ENCODE measurements at places on chromosomes 3 and 15. TPM values are rescaled to one million over a fixed set of nuclear protein-coding genes. Genes with fewer than 3 reads are reported as not detected.
A peak's percentile ranks its signal among the peaks of the same experiment; 100 is the strongest.

GRCh38 chr3:105513886-105514285 is 147.2 kb downstream of the ALCAM start:
- no peak for DNase-seq

DNA sequence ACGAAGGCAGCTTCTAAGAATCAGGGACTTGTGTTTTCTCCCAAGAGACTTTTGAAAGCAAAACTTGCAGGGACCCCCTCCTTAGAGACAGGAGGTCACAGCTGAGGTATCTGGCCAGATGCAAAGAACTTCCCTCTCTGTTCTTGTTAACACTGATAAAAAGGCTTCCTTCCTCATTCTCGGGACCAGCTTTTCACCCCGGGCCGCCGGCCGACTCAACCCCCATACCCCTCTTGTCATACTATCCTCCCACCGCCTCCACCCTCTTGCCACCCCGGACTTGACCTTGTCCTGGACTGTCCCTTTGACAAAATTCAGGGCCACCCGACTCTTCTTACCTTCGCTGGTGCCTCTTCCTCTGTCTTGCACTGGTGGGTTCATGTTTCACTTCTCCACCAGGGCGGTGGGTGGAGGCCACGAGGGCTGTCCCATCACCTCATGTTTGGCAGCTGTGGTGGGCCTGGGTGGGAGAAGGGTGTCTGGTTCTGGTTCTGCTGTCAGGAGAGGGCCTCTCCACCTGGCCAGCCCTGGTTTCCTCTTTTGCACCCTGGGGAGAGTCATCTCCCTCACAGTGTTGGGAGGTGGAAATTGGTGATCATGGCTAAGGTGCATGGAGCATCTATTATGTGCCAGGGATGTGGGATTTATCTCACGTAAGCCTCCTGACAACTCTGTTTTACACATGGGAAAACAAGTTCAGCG is 32.5 kb downstream of the BHLHE40 start:
- DNase-seq: no peak

GRCh38 chr3:171374661-171375285 is 85.4 kb downstream of the TNIK start:
- DNase-seq: no peak

DNA sequence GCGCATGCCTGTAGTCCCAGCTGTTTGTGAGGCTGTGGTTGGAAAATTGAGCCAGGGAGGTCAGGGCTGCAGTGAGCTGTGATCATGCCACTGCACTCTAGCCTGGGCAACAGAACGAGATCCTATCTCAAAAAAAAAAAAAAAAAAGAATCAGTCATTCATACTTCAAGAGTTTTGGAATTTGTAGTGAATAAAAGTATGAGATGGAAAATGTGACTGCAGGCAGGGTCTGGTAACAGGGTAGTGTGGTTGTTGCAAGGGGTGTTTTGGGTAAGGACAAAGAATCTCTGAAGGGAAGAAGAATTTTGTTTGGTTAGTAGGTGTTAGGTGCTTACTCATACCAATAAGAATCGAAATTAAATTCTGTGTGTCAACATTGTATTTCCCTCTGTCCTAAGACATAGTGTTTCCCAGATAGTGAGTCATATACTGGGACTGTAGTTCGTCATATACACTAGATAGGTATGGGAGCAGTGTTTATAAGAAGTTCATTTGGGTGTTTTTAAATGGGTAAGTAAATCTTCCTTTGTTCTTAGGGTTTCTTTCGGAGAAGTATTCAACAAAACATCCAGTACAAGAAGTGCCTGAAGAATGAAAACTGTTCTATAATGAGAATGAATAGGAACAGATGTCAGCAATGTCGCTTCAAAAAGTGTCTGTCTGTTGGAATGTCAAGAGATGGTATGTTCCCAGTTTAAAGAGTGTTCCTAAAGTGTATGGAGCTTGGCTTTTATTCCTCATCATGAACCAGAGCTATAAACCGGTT is 14.2 kb downstream of the NR1D2 start:
- no peak for DNase-seq

ROPN1 gene
- 0.12 TPM for polyA plus RNA-seq

DNA sequence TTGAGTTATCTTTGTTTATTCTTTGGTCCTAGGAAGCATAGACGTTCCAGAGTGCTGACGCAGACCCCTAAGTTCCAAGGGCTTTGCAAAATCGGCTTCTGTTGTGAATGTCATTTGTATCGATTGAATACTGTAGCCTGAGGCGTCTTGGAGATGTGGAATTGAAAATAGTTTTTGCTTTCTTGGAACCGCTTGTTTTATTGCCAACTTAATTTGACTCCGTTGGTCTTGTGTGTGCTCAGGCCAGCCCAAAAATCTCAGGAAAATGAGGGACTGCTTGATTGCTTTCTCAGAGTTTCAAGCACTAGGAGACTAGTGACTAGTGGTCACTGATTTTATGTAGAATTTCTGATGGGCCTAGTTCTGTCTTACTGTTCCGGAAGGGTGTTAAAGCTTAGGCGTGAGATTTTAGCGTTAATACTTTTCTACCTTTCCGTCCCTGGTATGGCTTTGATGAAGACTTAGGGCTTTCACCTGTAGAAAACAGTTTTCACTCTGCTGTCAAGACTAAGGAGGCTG is 263 bp upstream of the UTS2B start:
- peak; percentile 78 for DNase-seq

CPA3 gene
- 0.47 TPM for polyA plus RNA-seq

OR5H1 gene
- 0.05 TPM for polyA plus RNA-seq

- no peak for DNase-seq
These were observed 6.6 kb upstream of the RHCG start for GRCh38 chr15:89502867-89503595.

DNA sequence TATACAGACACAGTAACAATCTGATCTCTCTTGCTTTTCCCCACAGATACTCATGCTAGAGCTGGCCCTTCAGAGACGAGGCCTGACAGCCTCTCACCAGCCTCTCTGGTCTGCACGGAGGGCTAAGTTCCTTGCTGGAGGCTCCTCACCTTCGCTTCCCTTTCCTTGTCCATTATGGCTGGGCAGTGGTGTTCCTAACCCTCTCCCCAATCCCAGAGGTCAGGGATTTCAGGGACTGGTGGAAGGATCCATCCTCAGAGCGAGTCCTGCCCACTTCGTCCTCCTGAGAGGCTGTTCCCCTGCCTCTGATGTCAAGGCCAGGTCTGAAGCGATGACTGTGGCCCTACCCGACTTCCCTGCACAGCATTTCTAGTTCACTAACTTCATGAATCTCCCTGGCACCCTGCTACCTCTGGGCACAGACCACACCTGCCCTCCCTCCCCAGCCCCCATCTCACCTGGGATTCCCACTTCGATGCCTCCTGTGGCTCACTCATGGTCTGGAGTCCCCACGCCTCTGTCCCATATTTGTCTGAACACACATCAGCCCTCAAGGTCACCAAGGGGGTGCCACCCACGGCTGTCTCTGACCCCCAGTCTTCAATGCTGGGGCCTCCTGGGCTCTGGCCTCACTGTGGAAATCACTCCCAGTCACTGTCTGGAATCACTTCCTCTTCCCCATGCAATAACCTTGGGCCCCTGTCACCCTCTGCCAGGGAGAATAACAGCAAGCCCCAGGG is 124.9 kb upstream of the PRR20G start:
- no peak for DNase-seq

DNA sequence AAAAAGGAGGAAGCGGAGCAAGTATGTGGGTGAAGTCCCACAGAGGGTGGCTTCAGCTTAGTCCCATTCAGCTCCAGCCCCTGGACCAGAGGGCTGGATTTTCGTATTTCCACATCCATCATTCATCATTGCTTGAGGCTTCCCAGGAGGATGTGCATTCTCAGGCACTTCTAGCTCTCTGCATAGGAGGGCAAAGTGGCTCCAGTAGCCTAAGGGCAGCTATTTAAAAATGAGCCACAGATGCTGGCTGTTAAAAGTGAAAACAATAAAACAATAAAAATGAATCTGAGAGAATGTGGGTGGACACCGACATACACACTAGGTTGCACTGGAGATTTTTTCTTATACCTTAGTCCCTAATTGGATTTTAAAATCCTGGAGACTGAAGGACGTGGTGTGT is 629.2 kb upstream of the ZNF385D start:
- no peak for DNase-seq

DNA sequence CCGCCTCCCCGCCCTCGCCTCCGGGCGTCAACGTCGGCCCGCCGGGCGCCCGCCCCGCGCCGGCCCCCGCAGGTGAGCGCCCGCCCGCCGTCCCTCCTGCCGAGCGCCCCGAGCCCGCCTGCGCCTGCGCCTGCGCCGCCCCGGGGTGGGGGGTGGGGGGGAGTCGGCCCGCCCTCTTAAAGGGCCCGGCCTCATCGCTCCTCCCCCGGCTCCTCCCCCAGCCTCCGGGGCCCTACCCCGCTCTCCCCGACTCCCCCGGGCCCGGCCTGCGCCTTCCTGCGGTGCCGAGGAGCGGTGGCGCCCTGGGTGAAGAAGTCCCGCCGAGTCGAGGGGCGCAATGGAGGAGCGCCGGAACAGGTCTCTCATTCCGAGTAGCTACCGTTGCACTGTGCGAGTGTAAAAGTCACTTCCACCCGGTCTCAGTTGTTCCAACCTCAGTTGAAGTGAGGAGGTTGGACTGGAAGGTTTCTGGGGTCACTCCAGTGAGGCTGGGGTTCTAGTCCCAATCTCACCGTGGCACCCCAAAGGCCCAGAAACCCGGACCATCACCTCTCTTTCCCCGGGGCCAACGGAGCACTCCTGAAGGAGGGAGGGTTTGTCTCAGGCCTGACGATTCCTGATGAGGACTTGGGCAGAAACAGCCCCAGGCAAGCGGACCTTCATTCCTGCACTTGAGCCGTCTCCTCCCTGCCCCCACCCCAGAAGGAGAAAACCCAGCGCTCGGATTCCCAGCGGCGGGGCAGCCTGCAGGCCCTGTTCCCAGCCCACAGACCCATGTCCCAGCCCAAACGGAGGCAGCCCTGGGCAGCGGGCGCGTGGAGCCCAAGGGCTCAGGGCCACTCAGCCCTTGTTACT is 1.5 kb upstream of the TNK2 start:
- no peak for DNase-seq

DNA sequence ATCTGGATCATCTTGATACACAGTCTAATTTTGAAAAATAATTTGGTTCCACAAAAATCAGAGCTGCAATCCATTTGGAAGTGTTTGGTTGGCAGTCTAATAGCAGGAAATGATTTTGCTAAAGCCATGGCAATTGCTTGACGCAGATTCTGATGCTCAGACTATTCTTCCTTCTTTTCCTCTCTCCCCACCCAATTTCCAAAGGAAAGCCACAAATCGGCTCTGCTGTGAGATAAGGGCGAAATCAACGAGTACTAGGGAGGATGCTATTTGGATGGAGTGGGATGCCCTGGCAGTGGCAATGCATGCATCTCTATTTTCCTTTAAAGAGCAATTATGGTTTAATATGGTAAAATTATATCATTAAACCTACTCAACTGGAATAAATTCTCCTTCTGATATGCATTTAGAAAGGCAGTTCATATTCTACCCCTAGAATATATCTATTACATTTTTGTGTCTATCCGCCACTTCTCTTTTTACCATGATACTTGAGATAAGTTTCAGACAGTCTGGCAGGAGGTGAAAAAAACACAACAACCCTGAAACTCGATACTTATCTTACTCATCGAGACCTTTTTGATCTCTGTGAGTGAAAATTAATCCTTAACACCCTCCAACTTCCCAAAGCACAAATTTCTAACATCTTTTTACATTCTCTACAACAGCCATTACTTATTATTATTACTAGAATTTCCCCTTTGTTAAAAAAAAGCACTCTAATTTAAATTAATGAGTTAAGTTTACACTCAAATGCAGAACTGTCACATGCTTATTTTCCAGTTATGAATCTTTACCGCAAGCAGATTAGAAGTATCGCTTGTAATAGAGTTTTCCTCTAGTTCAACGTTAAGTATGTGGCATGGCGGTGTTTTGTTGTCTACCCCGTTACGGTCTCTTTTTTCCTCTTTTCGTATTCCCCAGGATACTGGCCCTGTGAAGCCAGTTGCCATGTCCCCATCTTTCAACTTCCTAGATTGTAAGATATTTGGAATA is 433.3 kb downstream of the FOXP1 start:
- DNase-seq: no peak

GRCh38 chr3:66298591-66298990 is 77.8 kb downstream of the SLC25A26 start:
- DNase-seq: no peak

- DNase-seq: no peak
These were observed 328.5 kb upstream of the GOLIM4 start for GRCh38 chr3:168424059-168424734.

C3orf38 gene
- 25.8 TPM for polyA plus RNA-seq

DNA sequence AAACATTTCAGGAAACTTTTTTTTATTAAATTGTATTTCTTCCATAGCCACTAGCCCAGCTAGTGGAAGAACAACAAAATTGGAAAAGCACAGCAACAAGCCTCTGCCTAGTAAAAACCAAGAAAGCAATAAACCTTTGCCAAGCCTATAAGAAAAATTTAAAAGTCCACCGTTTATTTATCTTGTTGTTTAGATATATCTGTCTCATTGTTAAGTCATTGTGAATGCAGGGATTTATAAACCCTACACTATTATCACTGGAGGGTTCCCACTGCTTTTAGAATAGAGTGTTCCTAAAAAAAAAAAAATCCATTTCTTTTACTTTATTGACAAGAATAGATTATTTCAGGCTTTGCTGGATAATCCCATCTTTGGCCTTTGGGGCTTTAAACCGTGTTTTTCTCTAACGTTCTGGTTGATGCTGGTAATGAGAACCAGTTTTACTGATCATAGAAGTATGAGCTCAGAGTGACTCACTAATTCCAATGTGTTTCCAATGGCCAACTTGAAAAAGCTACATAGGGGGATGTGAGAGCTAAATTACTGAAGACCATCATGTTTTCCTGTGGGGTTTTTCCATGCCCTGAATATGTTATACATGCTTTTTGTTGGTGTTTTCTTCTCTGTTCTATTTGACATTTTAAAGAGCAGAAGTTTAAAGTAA is 634.1 kb downstream of the RBMS3 start:
- DNase-seq: no peak
